ENCODE measurements at places on chromosomes 16 and 17.

DNA sequence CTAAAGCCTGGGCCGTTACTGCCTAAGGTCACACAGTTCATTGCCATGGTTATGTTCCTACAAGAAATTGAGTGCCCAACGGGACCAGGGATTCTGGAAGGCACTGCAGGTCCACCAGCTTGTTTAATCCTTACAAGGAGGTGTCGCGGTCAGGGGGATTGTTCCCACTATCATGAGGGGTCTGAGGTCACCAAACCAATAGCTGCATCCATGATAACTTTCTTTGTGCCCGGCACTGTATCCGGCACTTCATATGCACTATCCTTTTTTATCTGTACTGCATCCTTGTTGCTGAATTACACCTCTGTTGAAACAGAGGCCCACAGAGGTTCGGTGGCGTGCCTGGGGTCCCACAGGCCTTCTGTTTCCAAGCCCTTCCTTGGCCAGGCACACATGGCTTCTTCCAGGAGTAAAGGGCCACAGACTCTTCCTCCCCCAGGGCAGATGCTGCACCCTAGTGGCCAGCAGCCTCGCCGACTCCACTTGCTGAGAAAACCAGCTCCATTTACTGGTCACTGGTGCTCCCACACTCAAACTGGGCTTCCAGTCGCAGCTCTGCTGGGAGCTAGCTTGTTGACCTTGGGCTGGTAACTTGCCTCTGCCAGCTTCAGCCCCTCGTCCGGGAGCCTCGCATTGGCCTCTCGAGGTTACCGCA lies 82.0 kb upstream of the PLCG2 start:
- DNase-seq: peak; percentile 31

GRCh38 chr16:67227567-67227921 lies 614 bp downstream of the TMEM208 start:
- no peak for DNase-seq

DNA sequence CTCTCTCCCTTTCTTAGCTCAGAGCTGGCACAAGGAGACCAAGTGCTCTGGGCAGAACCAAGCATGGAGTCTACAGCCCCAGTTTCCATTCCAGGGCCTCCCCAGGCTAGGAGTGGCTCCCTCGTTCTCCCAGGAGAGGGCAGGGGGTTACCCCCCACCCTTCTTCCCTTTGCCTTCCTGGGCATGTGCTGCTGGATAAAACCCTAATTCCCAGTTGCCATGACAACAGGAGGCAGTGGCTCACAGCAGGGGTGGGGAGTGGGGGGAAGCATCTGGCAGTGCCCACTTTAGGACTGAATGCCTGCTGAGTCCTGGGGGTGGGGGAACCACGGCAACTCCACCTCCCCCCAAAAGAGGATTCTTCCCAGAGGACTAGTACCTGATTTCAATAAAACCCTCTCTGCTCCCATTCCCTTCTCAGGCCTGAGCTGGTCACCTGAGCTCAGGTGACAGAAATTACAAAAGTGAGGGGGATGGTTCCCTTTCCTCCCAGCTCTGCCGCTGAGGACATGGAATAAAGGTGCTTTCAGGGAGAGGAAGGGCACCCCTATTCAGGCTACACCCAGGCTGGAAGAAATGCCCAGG lies 1.8 kb downstream of the MPP2 start:
- no peak for DNase-seq

GRCh38 chr17:6269478-6269877 lies 165.4 kb downstream of the AIPL1 start:
- DNase-seq: no peak

GRCh38 chr17:1168533-1169220 lies 11.1 kb downstream of the ABR start:
- no peak for DNase-seq

GRCh38 chr16:68711421-68712139 lies 25.5 kb upstream of the CDH1 start:
- no peak for DNase-seq

GRCh38 chr17:67617304-67617899 lies 100.3 kb upstream of the NOL11 start:
- DNase-seq: no peak

- DNase-seq: no peak
Measured at GRCh38 chr17:17166446-17166845, 39.7 kb downstream of the PLD6 start.

DNA sequence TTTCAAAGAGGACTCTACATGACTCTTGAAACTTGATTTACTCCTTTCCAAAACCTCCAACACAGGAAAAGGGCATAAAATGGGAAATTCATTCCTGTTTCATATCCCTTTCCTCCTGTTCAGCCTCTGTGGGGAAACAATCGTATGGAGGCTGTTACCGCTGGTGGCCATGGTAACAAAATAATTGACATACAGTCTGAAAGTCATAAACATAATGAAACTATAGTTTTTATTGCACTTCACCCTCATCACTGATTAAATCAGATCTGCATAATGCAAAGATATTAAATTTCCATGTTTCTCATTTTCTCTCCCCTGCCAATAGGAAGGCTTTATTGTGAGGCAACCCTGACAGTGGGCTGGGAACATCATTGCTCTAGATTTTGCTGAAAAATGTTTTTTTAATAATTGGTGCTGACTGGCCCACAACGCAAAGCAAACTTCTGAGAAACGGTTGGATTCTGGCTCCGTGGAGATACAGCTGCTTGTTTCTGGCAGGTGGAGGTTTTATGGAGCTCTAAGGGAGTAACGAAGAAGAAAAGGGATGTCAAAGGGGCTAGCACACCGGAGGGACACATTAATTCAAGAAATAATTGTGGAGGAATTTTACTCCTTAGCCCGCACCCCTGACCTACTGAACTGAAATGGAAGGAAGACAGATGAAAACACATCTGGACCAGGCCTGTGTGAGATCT lies 154.2 kb upstream of the SHISA6 start:
- no peak for DNase-seq

GRCh38 chr17:73301369-73301768 lies 10.4 kb downstream of the CDC42EP4 start:
- DNase-seq: no peak

DNA sequence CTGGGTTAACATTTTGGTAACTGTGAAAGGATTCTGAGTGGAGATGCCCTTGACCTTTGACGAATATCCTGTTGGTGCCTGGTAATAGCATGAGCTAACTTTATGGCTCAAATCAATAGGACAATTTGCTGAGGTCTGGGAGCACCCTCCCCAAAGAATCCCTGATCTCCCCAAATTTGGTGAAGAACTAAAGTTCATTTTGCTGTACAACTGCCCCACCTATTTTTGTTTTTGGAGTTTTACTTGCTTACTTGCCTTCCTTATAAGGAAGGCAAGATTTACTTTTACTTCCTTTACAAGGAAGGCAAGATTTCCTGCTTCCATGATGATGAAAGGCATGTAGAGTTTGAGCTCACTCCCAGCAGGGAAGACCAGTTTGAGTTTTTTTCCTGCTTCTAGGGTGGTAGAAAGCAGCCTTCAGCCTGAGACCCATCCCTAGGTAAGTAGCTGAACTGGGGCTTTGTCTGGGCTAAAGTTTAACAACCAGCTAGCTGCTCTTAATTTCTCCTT lies 2.8 kb downstream of the KRTAP4-9 start:
- no peak for DNase-seq

- DNase-seq: no peak
Measured at GRCh38 chr16:12724226-12724625, 79.5 kb downstream of the CPPED1 start.

DNA sequence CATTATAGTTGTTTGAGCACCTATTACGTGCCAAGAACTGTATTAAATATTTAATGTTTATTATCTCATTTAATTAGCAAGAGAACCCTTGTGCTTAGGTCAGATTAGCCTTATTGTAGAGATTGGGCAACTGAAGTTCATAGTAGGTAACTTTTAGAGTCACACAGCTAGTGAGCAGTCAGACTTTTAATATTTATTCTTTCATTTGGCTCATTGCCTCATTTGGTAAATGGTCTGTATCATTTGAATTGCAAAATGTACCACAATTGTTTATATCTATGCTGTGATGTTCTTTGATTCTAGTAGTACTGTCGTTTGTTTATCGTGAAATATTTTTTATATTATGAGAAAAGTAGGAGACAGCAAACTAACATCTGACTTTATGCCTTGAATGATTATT lies 7.6 kb downstream of the CLTC start:
- no peak for DNase-seq

GRCh38 chr17:8223356-8224126 lies 13.2 kb upstream of the AURKB start:
- DNase-seq: peak; percentile 44

- DNase-seq: no peak
Measured at GRCh38 chr16:71514476-71514875, 11.8 kb upstream of the CHST4 start.

- peak; percentile 71 for DNase-seq
Measured at GRCh38 chr17:13594762-13595598, 6.7 kb downstream of the HS3ST3A1 start.

- DNase-seq: no peak
Measured at GRCh38 chr16:59295993-59296736, 562.0 kb upstream of the GOT2 start.

- peak; percentile 27 for DNase-seq
Measured at GRCh38 chr16:12646490-12647274, 157.0 kb downstream of the CPPED1 start.

GRCh38 chr16:81582655-81583441 lies 138.2 kb downstream of the CMIP start:
- no peak for DNase-seq

- DNase-seq: no peak
Measured at GRCh38 chr16:10562361-10562899, 18.0 kb downstream of the EMP2 start.

Data from stimulated activated CD4-positive, alpha-beta T cell treated with anti-CD3 and anti-CD28 coated beads, Interleukin-4, amount 100 ng/mL, for 4 hours (primary cell).